Breast epithelium (tissue), 4 donors: ENCODE measurements at places on chromosomes 6 and 20.
A peak's percentile ranks its signal among the peaks of the same experiment; 100 is the strongest.

GRCh38 chr6:39961178-39961577 lies 26.9 kb upstream of the MOCS1 start:
- no peak for DNase-seq
- H3K4me3 ChIP-seq, result no peak overlapping the region
- no peaks in the 10 kb centered on the region for H3K27me3 ChIP-seq
- peak overlapping the region; percentile 6 for H3K27ac ChIP-seq
- H3K4me1 ChIP-seq, result no peaks in the 10 kb centered on the region

GRCh38 chr6:22068561-22069305 lies 228.1 kb downstream of the PRL start:
- H3K4me3 ChIP-seq, result no peak overlapping the region
- H3K36me3 ChIP-seq, result no peaks in the 10 kb centered on the region
- no peaks in the 10 kb centered on the region for H3K27me3 ChIP-seq
- H3K27ac ChIP-seq, result no peak overlapping the region
- no peaks in the 10 kb centered on the region for H3K4me1 ChIP-seq

- H3K4me1 ChIP-seq, result no peaks in the 10 kb centered on the region
- no peak for DNase-seq
- no peaks in the 10 kb centered on the region for H3K36me3 ChIP-seq
These were observed 91.6 kb upstream of the RIPOR2 start for GRCh38 chr6:25027221-25027916.

DNA sequence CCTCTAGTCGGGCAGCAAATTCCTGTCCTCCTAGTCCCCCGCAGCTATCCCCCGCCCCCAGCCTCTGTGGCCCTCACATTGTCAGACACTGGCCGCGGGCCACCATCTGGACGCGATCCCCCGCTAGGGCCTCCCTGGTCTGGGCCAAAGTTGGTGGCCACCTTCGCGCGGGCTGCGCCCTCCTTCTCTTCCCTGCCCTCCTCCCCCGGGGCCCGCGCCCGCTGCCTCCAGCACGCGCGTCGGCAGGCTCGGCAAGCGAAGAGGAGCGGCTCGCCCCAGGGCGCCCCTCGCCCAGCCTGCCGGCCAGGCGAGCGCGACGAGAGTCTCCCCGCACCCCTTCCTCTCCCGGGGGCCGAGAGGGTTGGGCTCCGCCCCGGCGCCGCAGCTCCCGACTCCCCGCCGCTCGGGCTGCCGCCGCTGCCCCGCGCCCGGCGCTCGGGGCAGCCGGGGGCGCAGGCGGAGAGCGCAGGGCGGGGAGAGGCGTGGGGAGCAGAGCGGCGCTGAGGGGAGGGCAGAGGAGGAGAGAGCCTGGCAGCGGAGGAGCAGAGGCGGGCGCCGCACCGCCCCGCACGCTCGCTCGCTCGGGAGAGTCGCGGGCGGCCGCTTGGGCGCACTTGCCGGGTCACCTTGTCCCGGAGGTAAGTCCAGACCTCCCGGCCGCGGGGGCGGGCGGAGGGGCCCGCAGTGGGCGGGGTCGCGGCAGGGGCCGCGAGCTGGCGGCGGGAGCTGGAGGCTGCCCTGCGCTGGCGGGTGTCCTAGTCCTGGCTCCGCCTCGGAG lies at the start of gene SYNDIG1:
Gene SYNDIG1 (plus strand): TSS at position 514 of the 778 bp plus-strand sequence. CDS start 73,469 bp downstream, outside the sequence.
- no peak for DNase-seq
- peaks cover 60% of the 10 kb centered on the region for H3K27me3 ChIP-seq
- no peaks in the 10 kb centered on the region for H3K36me3 ChIP-seq
- no peak within 1 kb of the TSS for H3K27ac ChIP-seq
- peak within 1 kb of the TSS; percentile 48 for H3K4me3 ChIP-seq

- H3K4me3 ChIP-seq, result no peak overlapping the region
- no peaks in the 10 kb centered on the region for H3K27me3 ChIP-seq
- no peaks in the 10 kb centered on the region for H3K36me3 ChIP-seq
- DNase-seq, result no peak
These were observed 388.3 kb downstream of the BMP2 start for GRCh38 chr20:7155794-7156193.

DNA sequence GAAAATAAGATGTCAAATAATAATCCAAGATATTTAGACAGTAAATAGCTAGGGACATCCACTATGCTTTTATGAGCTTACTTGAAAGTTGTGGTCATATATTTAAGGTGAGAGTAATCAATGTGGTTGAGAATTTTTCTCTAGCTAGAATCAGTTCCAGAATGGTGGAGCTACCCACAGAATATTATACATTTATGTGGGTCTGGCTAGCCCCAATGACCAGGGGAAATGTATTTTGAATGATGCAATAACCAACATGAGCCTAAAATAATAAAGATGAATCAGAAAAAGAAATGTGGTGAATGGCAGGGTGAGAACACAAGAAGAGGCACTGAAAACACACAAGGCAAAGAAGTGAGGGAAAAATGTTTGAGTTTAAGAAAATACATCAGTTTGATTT lies 325.7 kb downstream of the TBC1D32 start:
- no peak overlapping the region for H3K27ac ChIP-seq
- no peak for DNase-seq
- no peaks in the 10 kb centered on the region for H3K27me3 ChIP-seq
- H3K4me1 ChIP-seq, result no peaks in the 10 kb centered on the region

DNA sequence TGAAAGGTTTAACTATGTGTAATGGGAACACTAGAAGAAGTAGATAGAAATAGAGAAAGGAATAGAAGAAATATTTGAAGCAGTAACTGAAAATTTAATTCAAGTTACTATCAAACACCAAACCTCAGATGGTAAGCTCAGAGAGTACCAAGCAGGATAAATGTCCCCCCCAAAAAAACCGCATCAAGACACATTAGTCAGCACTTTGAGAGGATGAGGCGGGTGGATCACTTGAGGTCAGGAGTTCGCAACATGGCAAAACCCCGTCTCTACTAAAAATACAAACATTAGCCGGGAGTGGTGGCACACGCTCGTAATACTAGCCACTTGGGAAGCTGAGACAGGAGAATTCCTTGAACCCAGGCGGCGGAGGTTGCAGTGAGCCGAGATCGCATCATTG lies 253.1 kb downstream of the C6orf118 start:
- DNase-seq, result no peak
- H3K27me3 ChIP-seq, result no peaks in the 10 kb centered on the region
- no peaks in the 10 kb centered on the region for H3K36me3 ChIP-seq
- H3K27ac ChIP-seq, result no peak overlapping the region
- no peaks in the 10 kb centered on the region for H3K4me1 ChIP-seq
- H3K4me3 ChIP-seq, result no peak overlapping the region

GRCh38 chr20:40323361-40323794 lies 365.7 kb downstream of the MAFB start:
- no peaks in the 10 kb centered on the region for H3K4me1 ChIP-seq
- H3K27ac ChIP-seq, result no peak overlapping the region
- H3K4me3 ChIP-seq, result no peak overlapping the region
- DNase-seq, result no peak

- H3K27me3 ChIP-seq, result no peaks in the 10 kb centered on the region
- H3K36me3 ChIP-seq, result no peaks in the 10 kb centered on the region
- peak overlapping the region; percentile 54 for H3K27ac ChIP-seq
- H3K4me3 ChIP-seq, result no peak overlapping the region
These were observed 33.6 kb downstream of the GFOD1 start for GRCh38 chr6:13453771-13454251.

DNA sequence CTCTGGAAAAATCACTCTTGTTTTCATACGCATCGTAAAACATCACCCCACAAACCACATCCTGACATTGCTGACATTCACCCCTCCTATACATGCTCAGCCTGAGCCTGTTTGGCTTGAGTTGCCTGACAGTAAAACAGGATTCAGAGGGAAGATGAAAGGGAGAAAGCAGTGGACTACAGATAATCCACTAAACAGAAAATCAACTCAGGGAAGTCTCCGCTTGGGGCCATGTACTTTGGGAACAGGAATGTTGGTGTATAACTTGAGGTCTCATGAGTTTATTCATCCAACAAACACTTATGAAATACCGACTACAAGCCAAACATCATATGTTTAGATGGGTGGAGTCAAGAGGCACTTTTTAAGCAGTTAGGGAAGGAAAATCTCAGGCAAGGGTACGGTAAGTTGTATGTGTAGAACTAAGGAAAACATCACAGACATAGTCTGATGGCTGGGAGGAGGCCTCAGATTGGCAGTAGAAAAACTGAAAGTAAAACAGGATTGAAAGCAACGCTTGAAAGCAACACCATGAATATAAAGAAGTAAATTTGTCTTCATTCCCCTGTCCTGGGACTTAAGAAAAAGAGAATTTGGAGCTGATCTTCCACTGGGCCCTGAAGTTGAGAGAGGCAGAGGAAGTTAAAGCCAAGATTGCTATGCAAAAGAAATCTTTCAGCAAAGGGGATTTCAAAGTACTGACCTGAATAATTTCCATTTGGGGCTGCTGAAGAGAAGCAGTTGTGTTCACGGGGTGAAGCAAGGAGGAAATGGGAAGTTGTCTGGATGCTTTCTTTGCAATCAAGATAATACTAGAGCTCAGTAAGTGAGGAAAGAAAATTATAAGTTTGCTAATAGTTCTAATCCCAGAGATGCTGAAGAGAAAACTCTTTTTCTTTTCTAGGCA lies 28.8 kb downstream of the PDE7B start:
- H3K4me1 ChIP-seq, result no peaks in the 10 kb centered on the region
- H3K27ac ChIP-seq, result peak overlapping the region; percentile 17
- H3K36me3 ChIP-seq, result no peaks in the 10 kb centered on the region
- peak overlapping the region; percentile 11 for H3K4me3 ChIP-seq
- no peaks in the 10 kb centered on the region for H3K27me3 ChIP-seq

DNA sequence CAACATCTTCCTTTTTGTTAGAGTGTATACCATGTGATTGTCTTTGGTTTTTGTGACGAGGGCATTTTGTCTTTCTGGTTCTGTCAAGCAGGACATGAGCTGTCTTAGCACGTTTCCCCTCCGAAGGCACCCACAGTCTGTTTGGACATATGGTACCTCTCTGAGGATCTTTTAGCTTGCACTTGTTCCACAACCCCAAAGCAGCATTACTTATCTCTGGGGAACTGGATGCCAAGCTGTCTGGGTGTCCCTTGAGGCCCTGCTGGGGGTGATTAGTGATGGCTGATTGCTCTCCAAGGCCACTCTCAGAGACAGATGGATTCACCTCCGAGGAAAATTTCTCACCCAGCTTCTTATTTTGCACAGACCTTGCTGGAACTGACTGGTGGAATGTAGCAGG lies 445.0 kb upstream of the CHD6 start:
- no peak for DNase-seq
- no peaks in the 10 kb centered on the region for H3K27me3 ChIP-seq
- no peaks in the 10 kb centered on the region for H3K36me3 ChIP-seq
- H3K4me1 ChIP-seq, result no peaks in the 10 kb centered on the region
- no peak overlapping the region for H3K4me3 ChIP-seq

- H3K4me1 ChIP-seq, result no peaks in the 10 kb centered on the region
- no peaks in the 10 kb centered on the region for H3K36me3 ChIP-seq
- H3K4me3 ChIP-seq, result no peak overlapping the region
These were observed 9.2 kb upstream of the IL17F start for GRCh38 chr6:52253494-52253893.

- H3K4me3 ChIP-seq, result no peak overlapping the region
- H3K27ac ChIP-seq, result peak overlapping the region; percentile 83
- no peaks in the 10 kb centered on the region for H3K36me3 ChIP-seq
- H3K27me3 ChIP-seq, result no peaks in the 10 kb centered on the region
These were observed 5.9 kb upstream of the PTPN1 start for GRCh38 chr20:50504231-50504823.

DNA sequence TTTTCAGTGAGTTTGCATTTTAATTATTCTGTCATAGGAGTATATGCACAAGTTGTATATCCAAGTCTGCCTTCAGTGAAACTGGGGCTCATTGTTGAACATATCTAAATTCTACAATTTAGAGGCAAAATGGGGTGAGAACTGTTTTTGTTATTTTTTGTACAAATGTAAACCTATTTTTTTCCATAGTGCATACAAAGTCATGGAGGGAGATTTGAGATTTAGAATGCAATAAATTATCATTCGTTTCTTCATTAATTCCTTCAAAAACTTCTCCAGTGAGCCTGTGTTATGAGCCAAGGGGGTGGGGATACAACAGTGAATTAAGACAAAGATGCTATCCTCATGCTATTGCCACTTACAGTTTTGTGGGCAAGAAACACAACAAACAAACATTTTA lies 29.8 kb upstream of the RHAG start:
- H3K36me3 ChIP-seq, result no peaks in the 10 kb centered on the region
- H3K27ac ChIP-seq, result no peak overlapping the region
- no peaks in the 10 kb centered on the region for H3K4me1 ChIP-seq
- no peak overlapping the region for H3K4me3 ChIP-seq

DNA sequence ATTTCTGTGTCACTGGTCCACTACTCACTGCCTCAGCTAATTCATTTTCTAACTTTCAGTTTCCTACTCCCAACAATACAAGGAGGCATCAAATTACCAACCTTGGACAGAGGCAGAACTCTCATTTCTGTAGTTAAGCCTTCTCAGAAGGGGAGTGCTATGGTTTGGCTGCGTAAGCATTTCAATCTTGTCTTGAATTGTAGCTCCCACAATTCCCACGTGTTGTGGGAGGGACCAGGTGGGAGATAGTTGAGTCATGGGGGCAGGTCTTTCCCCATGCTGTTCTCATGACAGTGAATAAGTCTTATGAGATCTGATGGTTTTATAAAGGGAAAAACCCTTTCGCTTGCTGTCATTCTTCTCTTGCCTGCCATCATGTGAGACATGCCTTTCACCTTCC lies 22.9 kb downstream of the HLA-DRA start:
- no peak overlapping the region for H3K4me3 ChIP-seq
- no peaks in the 10 kb centered on the region for H3K4me1 ChIP-seq
- peaks cover 10% of the 10 kb centered on the region for H3K27me3 ChIP-seq

DNA sequence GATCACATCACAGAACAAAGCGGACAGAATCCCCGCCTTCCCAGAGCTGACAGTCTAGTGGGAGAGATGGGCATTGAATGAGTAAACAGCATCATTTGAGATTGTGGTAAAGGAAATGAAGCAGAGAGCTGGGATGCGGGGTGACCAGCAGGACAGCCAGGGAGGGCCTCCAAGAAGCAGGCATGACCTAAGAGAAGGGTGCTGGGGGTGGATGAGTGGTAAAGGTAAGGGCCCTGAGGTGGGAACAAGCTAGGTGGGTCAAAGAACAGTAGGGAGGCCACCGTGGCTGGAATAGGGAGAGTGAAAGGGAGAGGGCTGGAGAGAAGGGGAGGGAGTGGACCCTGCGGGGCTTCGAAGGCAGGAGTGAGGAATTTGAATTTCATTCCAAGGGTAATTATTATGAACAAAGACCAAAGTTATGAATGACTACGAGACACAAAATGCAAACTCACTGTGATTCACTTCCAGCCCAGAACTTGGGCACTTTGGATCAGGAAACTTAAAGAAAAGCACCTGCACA lies 61.4 kb downstream of the CEBPB start:
- no peak overlapping the region for H3K4me3 ChIP-seq
- H3K4me1 ChIP-seq, result peaks cover 10% of the 10 kb centered on the region
- H3K36me3 ChIP-seq, result no peaks in the 10 kb centered on the region
- peak overlapping the region; percentile 92 for H3K27ac ChIP-seq
- no peak for DNase-seq
